ENCODE measurements at places on chromosomes 13 and 19.

- peak; percentile 37 for DNase-seq
Observed at GRCh38 chr13:24747248-24748060, 16.5 kb upstream of the RNF17 start.

DNA sequence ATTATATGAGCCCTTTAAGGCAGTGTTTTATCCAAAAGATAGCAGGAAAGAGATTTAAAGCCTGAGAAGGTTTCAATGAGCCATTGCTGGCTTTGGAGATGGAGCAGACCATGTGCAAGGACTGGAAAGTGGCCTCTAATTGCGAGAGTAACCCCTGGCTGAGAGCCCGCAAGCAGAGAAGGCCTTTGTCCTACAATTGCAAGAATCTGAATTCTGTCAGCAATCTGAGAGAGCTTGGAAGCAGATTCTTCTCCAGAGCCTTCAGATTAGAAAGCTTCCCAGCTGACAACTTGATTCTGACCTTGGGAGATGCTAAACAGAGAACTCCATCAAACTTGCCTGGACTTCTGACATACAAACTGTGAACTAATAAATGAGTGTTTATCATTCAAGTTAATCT is 528.7 kb upstream of the KLF12 start:
- no peak for DNase-seq

GRCh38 chr13:83825676-83826075 is 56.6 kb downstream of the SLITRK1 start:
- DNase-seq, result no peak

DNA sequence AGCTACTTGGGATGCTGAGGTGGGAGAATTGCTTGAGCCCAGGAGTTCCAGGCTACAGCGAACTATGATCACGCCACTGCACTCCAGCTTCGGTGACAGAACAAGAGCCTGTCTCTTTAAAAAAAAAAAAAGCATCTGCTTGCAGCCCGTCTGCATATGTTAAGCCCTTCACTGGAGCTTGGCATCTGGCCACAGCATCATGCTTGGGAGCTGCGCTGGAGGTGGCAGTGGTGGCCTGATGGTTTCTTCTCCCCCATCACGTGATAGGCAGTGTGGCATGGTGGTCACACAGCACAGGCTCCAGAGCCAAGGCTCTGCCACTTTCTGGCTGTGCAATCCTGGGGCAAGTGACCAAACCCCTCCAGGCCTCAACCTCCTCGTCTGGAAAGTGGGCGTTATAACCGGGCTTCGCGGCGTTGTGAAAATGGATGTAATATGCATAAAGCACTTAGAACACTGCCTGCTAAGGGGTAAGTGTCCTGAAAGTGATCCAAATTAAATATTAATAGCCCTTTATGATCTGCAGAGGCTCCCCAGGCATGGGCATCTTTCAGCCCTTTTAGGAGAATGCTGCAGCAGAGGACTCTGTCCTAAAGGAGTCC is 24.4 kb downstream of the MARK4 start:
- DNase-seq, result no peak

- DNase-seq, result peak; percentile 87
Observed at GRCh38 chr19:511101-511851, 4.0 kb downstream of the TPGS1 start.
